ENCODE measurements at places on chromosomes 1 and 21.

DNA sequence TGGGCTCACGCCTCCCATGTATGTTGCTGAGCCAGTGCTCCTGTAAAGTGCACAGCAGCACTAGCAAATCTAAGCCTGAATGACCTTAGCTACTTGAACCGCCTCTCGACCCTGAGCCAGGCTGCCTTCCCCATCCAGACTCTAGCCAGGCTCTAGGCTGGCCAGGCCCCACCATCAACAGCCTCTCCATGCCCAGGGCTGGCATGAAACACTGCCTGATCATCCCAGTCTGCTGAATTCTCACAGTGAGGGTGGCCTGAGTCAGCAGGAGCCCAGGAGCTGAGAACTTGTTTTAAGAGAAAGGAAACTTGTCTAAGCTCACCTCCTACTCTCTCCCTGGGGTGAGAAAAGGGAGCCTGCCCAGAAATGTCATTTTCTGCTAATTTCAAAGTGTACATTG, 733.3 kb downstream of the PTPRU start:
- no peak for DNase-seq

GRCh38 chr1:90955769-90956168, 66.1 kb downstream of the ZNF644 start:
- DNase-seq = no peak

DNA sequence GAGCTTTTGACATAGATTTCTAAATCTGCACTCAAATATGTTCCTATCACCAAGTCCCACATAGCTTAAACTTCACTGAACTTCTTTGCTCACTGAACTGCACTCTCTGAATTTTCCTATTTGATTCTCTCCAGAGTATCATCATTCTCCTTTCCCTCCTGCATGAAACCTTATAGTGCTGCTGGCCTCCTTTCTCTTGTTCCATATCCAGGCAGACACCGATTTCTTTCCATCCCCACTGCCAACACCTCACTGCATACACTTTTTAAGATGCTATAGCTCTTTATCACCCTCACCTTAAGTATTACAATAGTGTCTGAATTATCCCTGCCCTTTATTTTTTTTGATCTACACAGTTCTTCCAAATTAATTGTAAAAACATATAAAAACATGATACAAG, 3.1 kb upstream of the TRIM45 start:
- no peak for DNase-seq

GRCh38 chr1:85061711-85062424, 13.6 kb upstream of the MCOLN3 start:
- DNase-seq = peak; percentile 63

DNA sequence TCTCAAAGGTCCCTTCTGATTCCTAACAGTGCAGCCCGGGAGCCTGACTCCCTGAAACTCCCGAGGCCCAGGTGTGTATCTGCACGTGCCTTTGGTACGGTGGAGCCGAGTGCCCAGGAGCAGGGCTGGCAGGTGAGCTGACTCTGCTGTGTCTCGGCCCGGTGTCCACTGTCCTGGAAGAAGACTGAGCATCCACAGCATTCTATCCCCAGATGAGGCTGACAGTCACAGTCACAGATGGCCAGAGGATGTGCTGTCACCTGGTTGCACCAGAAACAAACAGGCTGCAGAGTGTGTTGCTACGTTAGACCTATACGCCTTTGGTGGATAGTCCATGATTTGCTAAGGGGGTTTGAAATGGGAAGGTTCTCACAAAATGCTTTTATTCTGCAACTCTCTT, 9.8 kb downstream of the ETV3L start:
- DNase-seq = no peak

GRCh38 chr1:31257213-31257612, 17.5 kb upstream of the NKAIN1 start:
- DNase-seq = no peak
